ENCODE measurements at places on chromosomes 2 and 18. TPM values are rescaled to one million over a fixed set of nuclear protein-coding genes. Genes with fewer than 3 reads are reported as not detected.

NR4A2 gene
- 1.7 TPM for total RNA-seq

MREG gene
- 10.1 TPM for total RNA-seq

IL1RL2 gene
- total RNA-seq, result not detected

PPP1R1C gene
- 0.40 TPM for total RNA-seq

NAGK gene
- total RNA-seq, result 76.1 TPM

DYSF gene
- 2.8 TPM for total RNA-seq

MAPRE3 gene
- 8.0 TPM for total RNA-seq

ACADL gene
- total RNA-seq, result 2.1 TPM

PARD6G gene
- total RNA-seq, result 11.8 TPM

NT5C1B gene
- not detected for total RNA-seq

ESPNL gene
- 0.36 TPM for total RNA-seq

MC4R gene
- not detected for total RNA-seq

ZDBF2 gene
- total RNA-seq, result 14.0 TPM

CCDC121 gene
- 4.4 TPM for total RNA-seq

All from hepatocyte (in vitro differentiated cells).